Right renal pelvis (tissue), 4 donors: ENCODE measurements at places on chromosomes 12 and 14. TPM values are rescaled to one million over a fixed set of nuclear protein-coding genes. Genes with fewer than 3 reads are reported as not detected.

DNA sequence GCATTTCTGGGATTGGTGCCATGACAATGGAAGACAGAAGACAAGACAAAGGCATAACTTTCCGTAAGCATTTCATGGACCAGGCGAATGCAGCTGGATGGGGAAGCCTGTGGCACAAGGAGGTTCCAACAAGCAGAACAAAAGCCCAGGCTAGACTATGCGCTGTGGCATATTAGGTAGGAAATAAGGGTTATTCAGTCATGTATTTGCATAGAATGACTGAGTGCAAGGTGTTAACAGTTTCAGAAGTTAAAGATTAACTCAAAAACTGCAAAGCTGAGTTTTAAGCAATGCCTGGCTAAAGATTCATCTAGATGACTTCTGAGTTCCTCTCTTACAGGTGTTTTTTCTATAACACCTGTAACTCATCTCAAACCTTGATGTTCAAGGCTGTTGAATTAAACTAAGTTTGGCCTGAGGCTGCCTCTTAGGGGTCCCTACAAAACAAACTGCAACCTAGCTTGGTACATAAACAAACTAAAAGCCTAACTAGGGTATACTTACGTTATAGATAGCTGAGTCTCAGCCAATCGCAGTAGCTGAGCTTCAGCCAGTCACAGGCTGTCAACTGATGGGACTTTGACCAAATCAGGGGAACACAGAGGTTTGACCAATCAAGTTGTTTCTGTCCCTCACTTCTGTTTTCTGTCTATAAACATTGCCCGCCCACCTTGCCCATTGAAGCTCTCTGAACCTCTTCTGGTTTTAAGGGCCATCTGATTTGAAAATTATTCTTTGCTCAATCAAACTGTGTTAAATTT, 52.2 kb upstream of the PLBD1 start:
- no peak for DNase-seq

GRCh38 chr14:81193924-81194633, 26.7 kb downstream of the GTF2A1 start:
- DNase-seq: no peak

- DNase-seq: no peak
Measured at GRCh38 chr12:91704446-91704845, 441.2 kb downstream of the BTG1 start.

Gene ALG10
- 8.4 TPM for polyA plus RNA-seq

- DNase-seq: no peak
Measured at GRCh38 chr12:93857279-93857938, 180.2 kb downstream of the CRADD start.

DNA sequence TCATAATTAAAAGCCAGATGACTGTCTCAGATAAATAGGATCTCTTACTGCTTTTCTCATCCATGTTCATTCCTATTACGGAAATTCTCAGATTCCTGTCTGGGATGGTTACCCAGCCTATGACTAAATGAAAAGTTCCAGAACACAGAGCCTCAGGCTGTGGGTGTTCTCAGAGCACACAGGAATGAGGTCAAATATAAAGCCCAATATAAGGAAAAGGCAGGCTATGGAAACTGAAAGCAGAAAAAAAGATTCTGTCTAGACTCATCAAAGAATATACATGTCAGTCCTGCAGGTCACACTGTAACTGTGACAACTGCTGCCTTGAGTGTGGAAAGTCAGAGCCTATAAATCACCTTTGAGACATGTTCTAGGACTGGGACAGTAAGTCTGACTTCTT, 64.3 kb downstream of the DCAF5 start:
- DNase-seq: no peak

GRCh38 chr12:53726341-53726740, 911 bp downstream of the CALCOCO1 start:
- no peak for DNase-seq

- no peak for DNase-seq
Measured at GRCh38 chr14:24246765-24247212, 4.4 kb upstream of the TINF2 start.

DNA sequence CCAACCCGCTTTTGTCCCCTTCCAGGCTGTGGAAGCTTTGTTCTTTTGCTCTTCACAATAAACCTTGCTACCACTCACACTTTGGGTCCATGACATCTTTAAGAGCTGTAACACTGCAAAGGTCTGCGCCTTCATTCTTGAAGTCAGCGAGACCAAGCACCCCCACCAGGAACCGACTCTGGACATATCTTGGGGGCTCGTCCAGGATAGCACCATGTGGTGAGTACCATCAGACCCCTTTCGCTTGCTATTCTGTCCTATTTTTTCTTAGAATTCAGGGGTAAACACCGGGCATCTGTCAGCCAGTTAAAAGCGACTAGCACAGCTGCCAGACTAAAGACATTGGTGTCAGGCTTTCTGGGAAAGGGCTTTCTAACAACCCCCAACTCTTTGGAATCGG, 137.6 kb upstream of the PPFIA2 start:
- DNase-seq: no peak
